Fibroblast of lung (primary cell): ENCODE measurements at places on chromosomes 3 and 15. TPM values are rescaled to one million over a fixed set of nuclear protein-coding genes. Genes with fewer than 3 reads are reported as not detected.
A peak's percentile ranks its signal among the peaks of the same experiment; 100 is the strongest.

GRCh38 chr3:146605106-146605505 lies at the start of gene PLSCR5:
PLSCR5 (minus strand) TSS chr3:146605346; CDS start chr3:146605212, 134 bp downstream.
- DNase-seq = no peak

DNA sequence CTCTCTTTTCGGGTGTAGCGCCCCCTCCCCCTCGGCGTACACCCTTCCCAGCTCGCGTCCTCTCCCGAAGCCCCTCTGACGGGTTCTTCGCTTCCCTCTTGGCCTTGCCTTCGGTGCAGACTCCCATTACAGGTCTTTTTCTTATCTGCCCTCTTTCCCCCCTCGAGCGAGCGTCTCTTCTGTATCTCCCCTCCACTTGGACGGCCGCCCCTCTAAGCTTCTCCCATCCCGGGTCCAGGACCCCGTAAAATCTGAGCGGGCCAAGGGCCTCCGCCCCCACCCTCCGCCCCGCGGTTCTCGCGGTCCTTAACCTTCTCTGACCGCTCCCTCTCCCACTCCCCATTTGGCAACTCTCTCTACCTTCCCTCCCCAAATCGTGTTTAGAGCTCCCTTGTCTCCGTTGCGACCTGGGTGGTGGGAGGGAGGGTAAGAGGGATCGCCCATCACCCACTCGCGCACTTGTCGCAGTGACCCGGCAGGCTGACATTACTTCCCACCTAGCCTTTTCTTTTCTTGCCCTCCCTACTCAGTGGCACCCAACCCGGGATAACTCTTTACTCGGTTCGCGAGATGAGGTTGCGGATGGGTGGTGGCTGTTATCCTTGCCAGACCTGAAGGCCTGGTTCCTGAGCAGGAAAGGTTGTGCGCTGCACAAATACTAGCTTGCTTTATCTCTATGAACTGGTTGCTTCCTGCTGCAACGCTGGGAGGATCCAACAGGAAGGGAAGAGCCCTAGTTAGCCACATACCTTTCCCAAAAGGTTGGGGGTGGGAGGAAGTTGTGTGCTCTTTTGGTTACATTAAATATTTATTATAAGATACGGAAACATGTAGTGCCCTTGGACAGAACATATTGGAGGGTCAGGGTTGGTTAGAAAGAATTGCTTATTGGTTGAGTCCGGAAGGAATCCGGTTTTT lies 922 bp downstream of the RAB11A start:
- DNase-seq = peak; percentile 28

DNA sequence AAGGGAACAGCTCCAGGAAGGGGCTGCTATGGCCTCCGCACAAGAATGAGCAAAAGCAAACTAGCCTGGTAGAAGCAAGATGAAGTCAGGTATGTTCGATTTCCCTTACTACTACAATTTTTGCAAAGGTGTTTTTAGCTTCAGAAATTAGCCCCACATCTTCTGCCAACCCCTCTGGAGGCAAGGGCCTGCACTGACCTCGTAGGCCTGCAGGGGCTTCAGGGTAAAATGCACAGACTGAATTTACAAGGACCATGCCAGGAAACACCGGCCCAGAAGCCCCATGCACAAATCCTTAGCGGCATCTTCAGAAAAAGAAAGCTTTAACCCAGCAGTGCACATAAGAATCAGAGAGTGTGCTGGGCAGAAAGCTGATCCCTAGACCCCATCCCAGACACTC lies 53.0 kb downstream of the SLC6A1 start:
- no peak for DNase-seq

The SELENOS gene
- 105 and 130 TPM in 2 replicates for polyA plus RNA-seq

The MYO5C gene
- polyA plus RNA-seq = 0.05 and 0.07 TPM in 2 replicates

The REC114 gene
- not detected in 2 replicates for polyA plus RNA-seq
